ENCODE measurements at places on chromosomes 3 and 15.

- DNase-seq: no peak
Measured at GRCh38 chr15:85374831-85375230, 5.6 kb upstream of the AKAP13 start.

- DNase-seq: no peak
Measured at GRCh38 chr15:93478947-93479346, 389.9 kb upstream of the RGMA start.

DNA sequence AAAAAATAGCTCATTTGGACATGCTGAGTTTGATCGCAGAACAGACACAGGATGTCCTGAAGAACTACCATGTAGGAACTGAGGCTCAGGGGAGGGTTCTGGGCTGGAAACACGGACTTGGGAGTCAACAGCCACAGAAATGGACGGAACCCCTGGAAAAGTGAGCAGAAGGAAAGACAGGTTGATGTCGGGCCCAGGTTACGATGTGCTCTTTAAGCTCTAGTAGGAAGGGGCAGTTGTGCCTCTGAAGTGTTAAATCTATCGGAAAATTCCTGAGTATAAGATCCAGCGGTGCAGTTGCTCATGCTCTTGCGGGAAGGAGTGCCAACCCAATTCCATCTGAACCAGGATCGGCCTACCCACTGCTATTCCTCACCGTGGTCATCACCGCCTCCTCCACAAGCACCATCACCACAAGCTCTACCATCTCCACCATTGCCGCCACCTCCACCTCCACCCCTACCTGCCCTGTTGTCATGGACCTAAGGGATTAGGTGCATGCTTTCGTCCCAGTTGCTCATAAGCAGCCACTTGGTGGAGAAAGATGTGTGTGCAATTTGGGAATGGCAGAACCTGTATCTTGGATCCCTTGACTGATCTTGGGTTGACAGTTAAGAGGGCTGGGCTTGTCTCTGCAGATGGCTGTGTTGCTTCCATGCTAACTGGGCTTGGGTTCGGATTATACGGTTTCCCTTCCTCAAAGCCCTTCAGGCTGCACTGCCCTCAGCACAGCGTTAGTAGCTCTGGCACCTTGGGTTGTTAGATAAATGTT is 108.5 kb downstream of the ASB7 start:
- no peak for DNase-seq

- no peak for DNase-seq
Measured at GRCh38 chr15:41028853-41029252, 75.6 kb downstream of the CHAC1 start.

DNA sequence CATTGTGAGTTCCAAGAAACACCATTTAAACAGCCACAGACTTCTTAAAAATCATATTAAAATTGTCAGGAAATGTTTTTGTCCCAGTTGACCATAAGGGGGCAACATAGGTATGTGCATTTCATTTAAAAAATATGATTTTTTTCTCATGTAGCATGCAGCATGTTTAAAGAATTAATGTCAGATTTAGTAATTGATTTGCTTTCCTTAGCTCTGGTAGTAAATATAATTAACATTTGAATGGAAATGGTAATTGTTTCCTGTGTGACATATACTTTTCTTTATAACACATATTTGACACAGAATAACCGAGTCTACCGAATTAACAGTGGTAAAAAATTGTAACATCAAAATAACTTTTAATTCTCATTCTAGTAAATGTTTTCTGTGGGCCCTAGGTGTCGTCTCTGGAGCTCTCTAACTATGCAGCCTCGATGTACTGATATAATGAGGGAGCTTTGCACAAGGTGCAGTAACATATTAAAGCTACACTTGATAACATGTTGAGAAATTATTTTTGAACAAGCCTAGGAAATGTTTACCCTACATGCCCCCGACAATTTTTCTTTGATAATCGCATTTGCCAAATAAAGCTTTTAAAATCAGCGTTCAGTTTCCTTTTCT is 34.9 kb downstream of the NXPE3 start:
- DNase-seq: peak; percentile 2

- DNase-seq: no peak
Measured at GRCh38 chr3:77028005-77028404, 11.9 kb upstream of the ROBO2 start.

- no peak for DNase-seq
Measured at GRCh38 chr3:179961703-179962078, 75.0 kb downstream of the PEX5L start.
